ENCODE measurements at places on chromosomes 13 and 19. TPM values are rescaled to one million over a fixed set of nuclear protein-coding genes. Genes with fewer than 3 reads are reported as not detected.

The RAB20 gene
- total RNA-seq = 24.7 TPM

The CEACAM3 gene
- total RNA-seq = not detected

The MIA gene
- 1.8 TPM for total RNA-seq

The ZNF761 gene
- total RNA-seq = 11.7 TPM

The KLHL1 gene
- total RNA-seq = 0.91 TPM

The STRN4 gene
- total RNA-seq = 81.6 TPM

The TM9SF2 gene
- total RNA-seq = 98.0 TPM

The ATP12A gene
- total RNA-seq = not detected

The PEAK3 gene
- 0.13 TPM for total RNA-seq

The ABCA7 gene
- 3.3 TPM for total RNA-seq

The TRIM28 gene
- total RNA-seq = 476 TPM

The FCAR gene
- total RNA-seq = not detected

The KLK10 gene
- not detected for total RNA-seq

The RASIP1 gene
- 8.3 TPM for total RNA-seq

The ZNF256 gene
- total RNA-seq = 4.1 TPM

The CRTC1 gene
- total RNA-seq = 2.1 TPM

The ZNF730 gene
- total RNA-seq = 1.8 TPM

The IZUMO4 gene
- total RNA-seq = 2.9 TPM

The AMER2 gene
- not detected for total RNA-seq

The STOML3 gene
- total RNA-seq = not detected

The SIGLECL1 gene
- not detected for total RNA-seq

The ZNF112 gene
- 2.3 TPM for total RNA-seq

The LIN37 gene
- 20.7 TPM for total RNA-seq

The PLPP2 gene
- 14.2 TPM for total RNA-seq

The ZNF724 gene
- total RNA-seq = 10.9 TPM

The LRRC63 gene
- total RNA-seq = not detected

The CNN1 gene
- total RNA-seq = 38.0 TPM

The ZNF99 gene
- not detected for total RNA-seq

The ERICH4 gene
- total RNA-seq = not detected

The SLAIN1 gene
- total RNA-seq = 0.91 TPM

All from epithelial cell of alveolus of lung (primary cell).